Central memory CD8-positive, alpha-beta T cell (primary cell): ENCODE measurements at places on chromosomes 1 and 21.

DNA sequence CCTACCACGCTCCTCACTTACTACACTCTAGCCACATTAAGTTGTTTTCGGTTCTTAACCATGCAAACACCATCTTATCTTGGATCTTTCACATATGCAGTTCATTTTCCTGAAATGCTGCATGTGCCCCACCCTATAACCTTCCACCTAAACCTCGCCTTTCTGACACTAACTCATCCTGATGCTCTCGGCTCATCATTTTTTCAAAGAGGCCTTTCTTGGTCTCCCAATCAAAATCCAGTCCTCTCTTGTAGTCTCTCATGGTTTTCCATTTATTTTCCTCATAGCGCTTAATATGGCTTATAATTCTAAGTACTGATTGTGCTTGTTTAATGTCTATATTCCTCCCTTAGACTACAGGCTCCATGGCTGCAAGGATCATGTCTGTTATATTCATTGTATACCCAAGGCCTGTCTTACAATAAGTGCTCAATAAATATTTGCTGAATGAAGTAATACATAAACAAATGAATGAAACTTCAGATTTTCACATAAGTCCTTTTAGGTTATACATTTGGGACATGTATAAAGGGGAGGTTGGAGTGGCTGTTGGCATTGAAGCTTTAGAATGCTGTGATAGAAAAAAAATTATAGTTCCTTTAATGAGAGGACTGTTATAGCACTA, 79.2 kb upstream of the CDC42BPA start:
- no peak for DNase-seq

- DNase-seq: peak; percentile 51
Observed at GRCh38 chr1:230867903-230868735, at the start of gene C1orf198. Gene C1orf198, minus strand, starts transcription at chr1:230868521. Its CDS starts 9 bp downstream, at chr1:230868512.

DNA sequence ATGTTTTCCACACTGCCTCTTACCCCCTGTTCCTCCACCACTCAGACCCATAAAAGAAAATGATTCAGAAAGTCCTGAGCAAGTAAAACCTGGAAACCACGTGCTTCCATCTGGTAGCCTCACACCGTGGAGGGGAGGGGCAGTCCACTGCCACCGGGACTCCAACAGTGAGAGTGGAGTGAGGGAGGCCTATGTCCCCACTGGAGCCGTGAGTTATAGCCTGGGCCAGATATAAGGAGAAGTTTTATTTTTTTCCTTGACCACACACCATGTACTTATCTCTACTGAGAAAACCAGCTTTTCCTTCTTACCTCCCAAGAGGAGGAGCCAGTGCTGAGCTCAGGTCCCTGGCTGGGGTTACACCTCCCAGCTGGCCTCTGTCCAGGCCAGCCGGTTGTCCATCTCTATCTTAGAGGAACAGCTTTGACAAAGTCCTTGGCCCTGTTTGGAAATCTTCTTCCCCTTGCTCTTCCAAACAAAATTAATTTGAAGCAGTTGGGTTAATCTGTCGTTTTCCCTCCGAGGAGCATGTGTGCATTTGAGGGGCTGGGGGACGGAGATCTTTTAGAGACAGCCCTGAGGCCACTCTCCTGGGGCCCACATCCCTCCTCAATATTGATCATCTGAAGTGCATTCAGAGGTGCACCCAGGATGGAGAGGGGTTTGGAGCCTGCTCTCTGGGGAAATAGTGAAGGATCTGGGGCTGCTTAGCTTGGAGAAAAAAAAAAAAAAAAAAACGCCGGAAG, 49.1 kb upstream of the SERBP1 start:
- no peak for DNase-seq

DNA sequence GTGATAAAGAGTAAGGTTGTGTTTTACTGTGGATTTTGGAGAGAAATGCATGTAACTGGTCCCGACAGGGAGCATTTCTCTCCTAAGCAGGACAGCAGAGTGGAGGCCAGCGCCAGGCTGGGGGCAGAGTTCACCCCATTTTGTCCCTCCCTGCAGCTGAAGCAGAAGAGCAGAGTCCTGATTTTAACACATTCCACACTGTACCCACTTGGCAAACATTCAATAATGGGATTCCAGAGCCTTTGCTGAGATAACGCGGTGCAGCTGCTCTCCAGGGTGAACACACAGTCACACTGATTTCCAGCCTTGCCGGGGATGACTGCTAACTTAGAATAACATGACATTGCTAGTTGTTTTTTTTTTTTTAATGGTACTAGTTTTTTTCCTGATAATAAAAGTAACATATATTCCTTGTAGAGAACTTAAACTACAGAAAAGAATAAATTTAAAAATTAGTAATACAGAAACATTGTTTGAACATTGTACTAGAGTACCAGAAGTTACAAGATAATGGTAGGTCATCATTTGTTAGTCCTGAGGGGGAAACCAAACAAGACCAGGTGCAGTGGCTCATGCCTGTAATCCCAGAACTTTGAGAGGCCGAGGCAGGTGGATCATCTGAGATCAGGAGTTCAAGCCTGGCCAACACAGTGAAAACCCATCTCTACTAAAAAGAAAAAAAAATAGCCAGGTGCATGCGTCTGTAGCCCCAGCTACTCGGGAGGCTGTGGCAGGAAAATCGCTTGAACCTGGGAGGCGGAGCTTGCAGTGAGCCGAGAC, 77.2 kb downstream of the SCCPDH start:
- DNase-seq: no peak

GRCh38 chr1:43227143-43227764, 42.5 kb upstream of the TMEM125 start:
- DNase-seq: peak; percentile 78

- DNase-seq: no peak
Observed at GRCh38 chr1:175130649-175131045, 61.9 kb downstream of the KIAA0040 start.

DNA sequence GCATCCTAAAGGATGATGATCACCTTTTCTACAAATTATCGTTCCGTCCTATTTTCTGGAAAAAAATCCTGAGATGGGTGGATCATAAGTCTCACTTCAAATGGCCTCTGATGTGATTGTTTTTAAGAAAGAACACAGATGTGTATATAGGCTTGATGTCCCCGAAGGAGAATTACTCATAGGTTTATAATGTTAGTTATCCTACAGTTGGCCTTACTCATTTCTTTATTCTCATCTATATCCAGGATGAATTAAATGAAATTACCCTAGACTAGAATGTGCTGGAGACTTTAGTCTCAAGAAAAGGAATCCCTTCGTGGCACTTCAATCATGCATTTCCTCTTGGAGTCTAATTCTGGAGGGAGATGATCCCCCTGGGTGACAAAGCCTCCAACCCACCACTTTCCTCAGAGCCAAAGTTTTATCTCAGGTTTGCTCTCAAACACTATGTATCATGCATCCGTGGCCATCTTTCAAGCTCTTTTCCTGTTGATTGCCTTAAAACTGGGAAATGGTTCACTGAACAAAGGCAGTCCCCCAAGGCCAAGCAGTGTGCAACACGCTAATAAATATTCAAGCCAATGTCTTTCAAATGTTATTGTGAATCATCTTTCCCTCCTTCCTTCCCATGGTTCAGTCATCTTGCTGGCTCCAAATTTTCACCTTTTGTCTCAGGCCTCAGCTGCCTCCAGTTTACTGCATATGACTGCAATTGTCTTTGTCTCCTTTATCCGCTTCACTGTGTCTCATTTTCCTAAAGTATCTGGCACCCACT, 32.5 kb upstream of the SMYD2 start:
- no peak for DNase-seq

GRCh38 chr1:48109390-48110013, 112.3 kb upstream of the TRABD2B start:
- no peak for DNase-seq
